Kasumi-1 (cell line): ENCODE measurements at places on chromosomes 2 and 18.

DNA sequence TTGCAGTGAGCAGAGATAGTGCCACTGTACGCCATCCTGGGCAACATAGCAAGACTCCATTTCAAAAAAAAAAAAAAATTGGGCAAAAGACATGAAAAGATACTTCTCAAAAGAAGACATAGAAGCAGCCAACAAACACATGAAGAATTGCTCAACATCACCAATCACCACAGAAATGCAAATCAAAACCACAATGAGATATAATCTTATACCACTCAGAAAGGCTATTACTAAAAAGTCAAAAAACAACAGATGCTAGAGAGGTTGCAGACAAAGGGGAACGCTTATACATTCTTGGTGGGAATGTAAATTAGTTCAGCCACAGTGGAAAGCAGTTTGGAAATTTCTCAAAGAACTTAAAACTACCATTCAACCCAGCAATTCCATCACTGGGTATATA lies 43.1 kb upstream of the CHAC2 start:
- DNase-seq: no peak

DNA sequence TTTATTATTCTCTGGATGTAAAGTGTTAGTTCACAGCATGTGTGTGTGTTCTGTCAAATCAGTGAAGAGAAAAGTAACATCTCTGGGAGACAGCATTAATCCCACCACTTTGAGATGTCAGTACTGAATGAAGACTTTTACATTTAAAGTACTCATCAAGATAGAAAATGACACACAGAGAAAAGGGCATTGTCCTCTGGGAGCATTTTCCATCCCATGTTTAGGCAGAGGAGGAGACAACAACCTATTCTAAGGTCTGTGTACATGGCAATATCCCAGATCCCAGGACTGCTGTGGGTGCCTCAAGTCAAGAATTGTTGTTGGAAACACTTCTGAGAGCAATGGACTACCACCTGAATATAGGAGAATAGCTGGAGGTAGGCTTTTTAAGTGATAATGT lies 201.5 kb downstream of the PPP1R1C start:
- DNase-seq: no peak

DNA sequence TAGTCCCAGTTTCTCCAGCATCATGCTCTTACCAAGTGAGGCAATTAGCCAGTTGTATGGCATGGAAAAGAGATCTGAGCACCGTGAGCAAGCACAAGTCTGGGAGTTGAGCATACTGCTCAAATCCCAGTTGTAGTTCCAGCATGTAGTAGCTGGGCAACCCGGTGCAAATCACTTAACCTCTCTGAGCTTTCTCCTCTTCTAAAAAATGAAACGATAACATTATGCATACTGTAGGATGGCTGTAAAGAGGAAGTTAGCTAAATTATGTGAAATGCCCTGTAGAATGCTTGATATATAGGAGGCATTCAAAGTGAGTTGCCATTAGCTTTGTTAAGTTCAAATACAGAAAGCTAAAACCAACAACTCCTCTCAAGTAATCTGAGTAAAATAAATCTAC lies 164.0 kb upstream of the ZEB2 start:
- peak; percentile 51 for DNase-seq

DNA sequence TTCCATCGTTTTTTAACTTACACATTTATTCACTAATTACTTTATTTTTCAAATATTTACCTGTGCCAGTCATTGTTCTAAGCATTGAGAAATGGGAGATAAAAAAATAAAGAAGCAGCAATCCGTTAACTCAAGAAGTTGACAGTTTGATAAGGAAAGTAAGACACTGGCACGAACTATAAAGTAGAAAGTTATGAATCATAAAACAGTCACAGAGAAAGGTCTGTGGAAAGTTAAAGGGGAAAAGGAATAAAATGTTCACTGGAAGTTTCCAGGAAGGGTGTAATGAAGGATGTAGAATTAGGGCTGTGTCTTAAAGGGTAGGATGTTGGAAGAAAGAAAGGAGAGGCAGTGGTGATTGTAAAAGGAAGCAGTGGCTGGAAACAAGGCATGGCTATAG lies 118.9 kb downstream of the RDH14 start:
- DNase-seq: no peak

DNA sequence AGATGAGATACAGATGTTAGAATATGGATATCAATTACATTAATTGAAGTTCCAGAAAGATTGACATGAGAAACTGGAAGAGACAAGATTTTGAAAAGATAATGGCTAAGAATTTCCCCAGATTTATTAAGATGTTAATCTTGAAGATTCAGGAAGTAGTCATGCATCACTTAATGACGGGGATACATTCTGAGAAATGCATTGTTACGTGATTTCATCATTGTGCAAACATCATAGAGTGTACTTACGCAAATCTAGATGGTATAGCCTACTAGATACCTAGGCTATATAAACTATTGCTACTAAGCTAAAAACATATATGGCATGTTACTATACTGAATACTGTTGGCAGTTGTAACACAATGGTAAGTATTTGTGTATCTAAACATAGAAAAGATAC lies 6.8 kb upstream of the CHMP3 start:
- no peak for DNase-seq

DNA sequence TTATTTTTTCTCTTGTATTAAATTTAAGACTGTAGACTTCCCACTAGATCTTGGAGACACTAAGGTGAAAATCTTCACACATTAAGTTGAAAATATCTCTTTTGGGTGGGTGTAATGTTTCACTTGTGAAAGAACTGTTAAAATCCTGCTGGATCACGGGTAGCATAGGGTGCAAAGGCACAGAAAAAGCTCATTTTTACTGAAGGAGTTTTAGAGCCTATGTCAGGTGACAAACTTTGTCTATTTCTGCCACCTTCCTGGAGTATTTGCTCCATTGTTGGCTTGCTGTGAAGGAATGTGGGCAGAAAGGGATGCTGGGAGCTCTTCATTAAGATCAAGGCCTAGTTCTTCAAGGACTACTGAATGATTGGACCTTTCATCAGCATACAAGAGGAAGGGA lies 119.4 kb downstream of the FMNL2 start:
- no peak for DNase-seq

GRCh38 chr2:27323596-27324285 lies 844 bp upstream of the MPV17 start:
- peak; percentile 64 for DNase-seq

DNA sequence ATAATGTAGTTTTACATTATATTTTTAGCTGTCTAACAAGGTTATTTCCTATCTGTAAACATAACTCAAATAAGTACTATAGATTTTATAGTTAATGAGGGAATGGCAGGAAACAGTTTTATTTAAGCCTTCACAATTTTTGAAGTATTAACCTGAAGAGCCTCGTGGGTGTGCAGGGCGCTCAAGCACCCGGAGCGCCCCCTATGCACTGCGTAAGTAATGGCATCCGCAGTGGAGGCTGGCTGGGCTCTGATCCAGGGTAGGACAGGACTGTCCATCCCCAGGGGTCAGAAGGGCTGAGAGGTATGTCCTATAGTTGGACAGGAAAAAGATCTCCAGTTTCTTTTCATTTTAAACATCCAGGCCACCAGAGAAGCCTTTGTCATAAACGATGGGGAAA lies 8.2 kb upstream of the GBX2 start:
- DNase-seq: no peak

DNA sequence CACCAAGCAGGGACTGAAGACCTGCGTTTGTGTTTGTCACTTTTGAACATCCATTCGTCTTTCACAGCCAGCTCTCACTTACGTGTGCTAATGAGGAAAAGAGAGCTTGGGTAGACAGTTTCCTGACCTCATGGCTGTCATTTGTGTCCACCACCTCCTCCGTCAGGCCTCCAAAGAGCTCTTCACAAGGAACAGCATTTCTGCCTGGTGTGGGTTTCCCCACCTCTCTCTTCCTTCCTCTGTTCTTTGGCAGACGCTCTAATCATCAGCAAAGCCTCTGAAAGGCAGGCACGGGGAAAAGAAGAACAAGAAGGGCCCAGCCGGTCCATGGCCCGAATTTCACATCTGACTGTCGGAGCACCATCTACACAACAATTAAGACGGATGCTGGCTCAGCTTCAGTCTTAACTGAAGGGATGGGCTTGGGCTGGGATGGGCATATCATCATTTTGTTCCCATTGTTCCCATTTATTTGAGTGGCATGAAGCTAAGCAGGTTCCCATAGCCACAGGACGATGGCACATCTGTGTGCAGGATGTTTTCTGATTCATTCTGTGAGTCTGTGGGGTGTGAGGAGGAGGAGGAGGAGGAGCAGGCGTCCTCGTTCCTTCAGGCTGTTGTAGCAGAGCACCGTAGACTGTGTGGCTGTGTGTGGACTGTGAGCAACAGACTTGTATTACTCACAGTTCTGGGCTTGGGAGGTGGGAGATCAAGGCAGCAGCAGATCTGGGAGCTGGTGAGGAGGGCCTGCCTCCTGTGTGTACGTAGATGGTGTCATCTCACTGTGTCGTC lies 66.4 kb downstream of the TSHZ1 start:
- DNase-seq: peak; percentile 46
